ENCODE measurements at places on chromosomes 5 and 9.

DNA sequence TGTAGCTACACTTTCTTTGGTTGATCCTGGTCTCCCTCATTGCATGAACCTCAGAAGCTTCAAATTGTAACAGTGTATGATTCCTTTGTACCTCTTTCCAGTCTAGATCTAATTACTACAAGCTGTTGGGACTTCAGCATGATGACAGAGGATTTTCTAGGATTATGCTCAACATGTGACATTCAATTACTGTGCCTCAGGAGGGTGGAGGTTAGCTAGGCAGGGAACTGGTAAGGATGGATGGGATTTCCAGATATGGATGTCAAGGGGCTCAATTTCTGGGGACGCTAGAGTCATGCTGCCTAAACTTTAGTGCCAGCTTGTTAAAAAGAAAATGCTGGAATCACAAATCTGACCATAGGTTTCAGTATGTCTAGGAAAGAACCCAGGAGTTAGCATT is 29.2 kb upstream of the GLRA1 start:
- no peak for DNase-seq

GRCh38 chr5:98072921-98073320 is 700.5 kb upstream of the RGMB start:
- no peak for DNase-seq

- no peak for DNase-seq
Measured at GRCh38 chr5:61866930-61867329, 439.1 kb upstream of the KIF2A start.

GRCh38 chr5:21654-22233 is 70.2 kb upstream of the PLEKHG4B start:
- DNase-seq, result no peak

DNA sequence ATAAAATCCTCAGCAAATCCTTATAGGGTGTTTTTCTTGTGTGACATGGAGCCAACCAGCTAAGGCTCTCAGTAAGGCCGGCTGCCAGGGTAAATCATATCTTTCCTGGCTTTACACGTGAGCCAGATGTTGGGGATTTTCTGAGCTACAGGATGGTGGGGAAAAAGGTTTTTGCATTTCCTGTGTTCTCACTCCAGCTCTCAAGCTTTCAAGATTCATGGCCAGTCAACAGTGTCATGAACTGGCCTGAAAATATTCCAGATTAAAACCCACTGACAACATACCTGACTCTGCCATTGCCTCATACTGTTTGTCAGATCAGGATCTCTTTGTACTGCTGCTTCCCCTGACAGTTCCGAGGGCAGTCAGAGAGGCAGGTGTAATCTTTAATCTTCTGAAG is 306.9 kb downstream of the GLIS3 start:
- no peak for DNase-seq

GRCh38 chr5:132669966-132670882 is 3.6 kb upstream of the IL4 start:
- no peak for DNase-seq

- DNase-seq, result no peak
Measured at GRCh38 chr9:82275258-82275927, 286.8 kb downstream of the SPATA31D1 start.

GRCh38 chr9:34954225-34954624 is 3.9 kb upstream of the PHF24 start:
- no peak for DNase-seq

- DNase-seq, result no peak
Measured at GRCh38 chr9:5910413-5911057, 19.8 kb downstream of the MLANA start.

GRCh38 chr5:73853091-73853490 is 227.1 kb downstream of the ARHGEF28 start:
- no peak for DNase-seq

DNA sequence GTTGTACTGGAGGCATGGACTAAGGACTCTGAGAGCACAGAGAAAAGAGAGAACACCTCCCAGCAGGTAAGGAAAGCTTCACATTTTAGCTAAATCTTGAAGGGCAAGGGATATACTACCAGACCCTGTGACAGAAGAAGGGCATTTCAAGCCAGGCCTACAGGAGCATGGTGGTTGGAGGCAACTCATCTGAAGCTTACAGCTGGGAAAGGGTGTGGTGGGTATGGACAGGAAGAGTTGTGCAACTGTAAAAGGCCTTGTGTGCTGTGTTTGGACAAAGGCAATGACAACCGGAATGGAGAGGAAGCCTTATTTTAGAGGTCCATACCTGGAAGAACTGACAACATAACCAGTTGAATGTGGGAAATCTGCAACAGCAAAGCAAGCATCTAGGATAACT is 31.2 kb downstream of the NIPSNAP3B start:
- DNase-seq, result no peak

DNA sequence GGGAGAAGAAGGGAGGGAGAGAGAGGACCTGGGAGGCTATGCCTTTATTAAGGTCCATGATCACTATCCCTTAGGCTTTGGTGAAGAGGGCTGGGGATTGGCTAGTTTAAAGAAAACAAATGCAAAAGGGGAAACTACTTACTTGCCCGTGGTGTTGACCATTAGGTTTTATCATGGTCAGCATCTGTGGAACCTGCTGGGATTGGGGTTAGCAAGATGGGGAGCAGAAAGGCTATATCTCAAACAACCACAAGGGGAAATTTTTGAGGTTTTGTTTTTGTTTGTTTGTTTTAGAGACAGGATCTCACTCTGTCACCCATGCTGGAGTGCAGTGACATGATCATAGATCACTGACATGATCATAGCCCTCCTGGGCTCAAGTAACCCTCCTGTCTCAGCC is 9.0 kb upstream of the RAD23B start:
- DNase-seq, result no peak

- DNase-seq, result no peak
Measured at GRCh38 chr9:103990311-103990710, 103.8 kb upstream of the SMC2 start.

DNA sequence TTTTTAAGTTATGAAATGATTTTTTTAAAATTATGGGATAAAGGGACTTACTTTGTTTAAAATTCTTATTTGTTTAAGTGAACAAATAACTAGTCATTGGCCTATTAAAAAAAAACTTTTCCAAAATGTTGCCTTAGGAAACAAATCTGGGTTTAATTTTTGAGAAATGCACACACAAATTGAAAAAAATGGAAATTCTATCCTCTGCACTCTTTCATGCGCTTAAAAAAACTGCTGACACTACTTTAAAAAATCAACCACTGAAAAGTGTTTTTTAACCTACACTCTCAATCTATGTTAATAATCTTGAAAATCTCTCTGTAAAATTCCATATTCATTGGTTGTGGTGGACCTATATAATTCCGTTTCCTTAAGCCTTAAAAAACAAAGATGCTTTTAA is 163.4 kb upstream of the DAB2 start:
- DNase-seq, result no peak

DNA sequence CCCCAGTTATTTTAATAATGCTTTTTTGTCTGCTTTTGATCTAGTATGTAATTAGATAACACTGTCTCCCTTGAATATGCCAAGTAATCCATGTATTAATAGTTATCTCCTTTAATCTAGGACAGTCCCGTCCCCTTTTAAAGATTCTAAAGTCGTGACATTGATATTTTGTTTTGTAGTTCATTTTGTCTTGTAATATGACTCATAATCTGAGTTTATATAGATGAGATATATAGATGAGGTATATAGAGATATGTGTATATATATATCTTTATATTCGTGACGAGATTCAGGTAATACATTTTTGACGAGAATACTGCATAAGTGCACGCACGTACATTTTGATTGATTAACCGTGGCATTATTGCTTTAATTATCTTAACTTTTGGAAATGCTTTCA is 1.6 kb downstream of the SREK1 start:
- no peak for DNase-seq

- DNase-seq, result no peak
Measured at GRCh38 chr9:76419782-76420380, 25.7 kb upstream of the RFK start.

GRCh38 chr5:98454904-98455303 is 318.6 kb upstream of the RGMB start:
- no peak for DNase-seq

GRCh38 chr9:21661626-21662025 is 140.8 kb upstream of the MTAP start:
- DNase-seq, result no peak

DNA sequence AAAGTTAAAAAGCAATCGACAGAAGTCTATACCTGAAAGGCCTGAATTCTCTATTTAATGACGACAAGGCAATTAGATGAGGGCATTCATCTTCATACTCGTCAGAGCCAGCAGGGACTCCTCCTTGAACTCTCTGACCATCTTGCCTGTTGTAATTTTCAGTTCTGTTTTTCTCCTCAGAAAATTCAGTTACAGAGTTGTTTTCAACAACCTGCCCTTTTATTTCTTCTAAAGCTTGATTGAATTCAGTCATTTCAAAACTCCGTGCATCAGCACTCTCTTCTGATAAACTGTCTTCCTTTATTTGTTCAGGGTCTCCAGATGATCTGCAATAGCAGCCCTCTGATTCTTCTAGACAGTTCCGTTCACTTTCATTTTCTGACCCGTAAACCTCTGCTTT is 15.6 kb downstream of the RIOK2 start:
- no peak for DNase-seq
